Activated CD4-positive, CD25-positive, alpha-beta regulatory T cell treated with anti-CD3 and anti-CD28 coated beads, Interleukin-2, amount 50 U/mL, for 16 hours (primary cell): ENCODE measurements at places on chromosomes 11 and 22.

DNA sequence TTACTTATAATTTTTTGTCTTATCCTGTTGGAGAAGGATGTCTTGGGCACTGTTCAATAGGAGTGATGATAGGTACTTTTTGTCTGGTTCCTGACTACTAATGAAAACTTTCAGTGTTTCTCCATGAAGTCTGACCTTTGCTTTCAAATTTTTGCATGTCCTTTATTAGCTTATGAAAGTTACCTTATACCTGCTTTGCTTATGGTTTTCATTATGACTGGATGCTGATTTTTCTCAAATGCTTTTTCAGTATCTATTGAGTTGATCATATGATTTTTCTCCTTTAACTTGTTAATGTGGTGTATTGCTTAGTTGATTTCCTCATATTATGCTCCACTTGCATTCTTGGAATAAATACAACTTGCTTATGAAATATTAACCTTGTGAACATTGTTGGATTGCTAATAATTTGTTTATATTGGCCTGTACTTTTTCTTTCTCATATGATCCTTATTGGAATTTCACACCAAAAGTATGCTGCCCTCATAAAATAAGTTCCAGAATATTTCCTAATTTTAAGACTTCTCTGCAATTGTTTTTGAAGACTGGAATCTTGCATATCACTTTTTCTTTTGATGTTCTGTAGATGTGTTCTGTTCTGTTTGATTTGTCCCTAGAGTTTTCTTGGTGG lies 85.0 kb upstream of the SC5D start:
- DNase-seq = no peak

DNA sequence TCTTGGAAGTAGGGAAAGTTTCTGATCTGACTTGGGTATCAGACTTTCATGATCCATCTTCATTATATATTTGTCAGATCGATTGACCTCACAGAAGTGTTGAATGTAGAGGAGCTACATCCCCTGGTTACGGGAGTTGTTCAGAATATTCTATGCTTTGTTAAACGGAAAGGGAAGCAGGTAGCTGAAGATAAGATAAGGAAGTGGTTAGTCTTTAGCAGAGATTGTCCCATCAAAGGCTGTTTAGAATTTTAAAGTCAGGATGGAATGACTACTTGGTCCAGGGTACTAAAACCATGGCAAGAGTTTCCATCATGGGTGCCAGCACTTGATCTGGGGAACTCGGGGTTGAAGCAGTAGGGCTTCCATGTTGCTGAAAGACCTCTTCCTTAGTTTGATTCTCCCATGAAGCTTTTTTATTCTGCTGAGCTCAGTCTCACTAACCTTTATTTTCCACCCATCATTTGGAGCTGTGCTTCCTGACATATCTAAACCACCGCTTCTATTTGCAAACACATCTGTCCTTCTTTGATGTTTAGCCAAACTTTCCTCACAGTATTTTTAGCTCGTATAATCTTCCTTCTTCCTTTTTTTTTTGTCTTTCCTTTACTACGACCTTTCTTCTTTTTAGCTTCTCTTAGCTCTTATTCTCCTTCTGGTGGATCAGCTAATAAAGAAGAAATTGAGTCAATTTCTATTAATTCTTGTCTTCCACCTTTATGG lies 4.0 kb upstream of the C22orf31 start:
- no peak for DNase-seq

- DNase-seq = no peak
These were observed 85.5 kb downstream of the DGCR2 start for GRCh38 chr22:19036523-19037273.

GRCh38 chr11:95337972-95338429 lies 107.0 kb upstream of the SESN3 start:
- no peak for DNase-seq

- no peak for DNase-seq
These were observed 44.2 kb downstream of the CERK start for GRCh38 chr22:46693634-46694415.

GRCh38 chr11:65580031-65580692 lies 4.3 kb downstream of the EHBP1L1 start:
- DNase-seq = no peak

DNA sequence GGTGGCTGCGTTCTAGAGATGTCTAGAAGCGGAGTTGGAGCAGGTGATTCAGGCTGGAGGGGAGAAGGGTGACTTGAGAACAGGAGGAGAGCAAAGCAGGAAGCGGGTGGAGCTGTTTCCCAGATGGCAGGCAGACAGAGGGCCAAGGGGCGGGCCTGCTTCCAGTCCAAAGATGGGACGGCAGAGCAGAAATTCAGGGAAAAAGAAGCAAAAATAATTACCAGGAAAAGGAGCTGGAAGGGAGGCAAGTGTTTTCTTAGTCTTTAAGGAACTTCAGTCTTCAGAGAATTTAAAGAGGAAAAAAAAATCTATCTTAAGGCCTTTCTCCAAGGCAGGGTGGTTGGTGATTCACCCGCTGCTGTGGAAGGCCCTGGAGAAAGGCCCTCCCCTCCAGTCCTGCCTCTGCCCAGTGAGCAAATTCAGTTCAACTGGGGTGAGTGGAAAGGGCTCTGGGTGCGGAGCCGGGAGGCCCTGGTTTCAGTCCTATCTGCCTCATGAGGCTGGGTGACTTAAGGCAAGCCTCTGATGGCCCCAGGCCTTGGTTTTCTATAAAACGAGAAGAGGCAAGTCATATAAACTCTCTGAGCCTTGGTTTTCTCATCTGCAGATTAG lies 4.5 kb upstream of the CREB3L1 start:
- DNase-seq = no peak

GRCh38 chr11:45525393-45525792 lies 140.0 kb downstream of the CHST1 start:
- no peak for DNase-seq

- no peak for DNase-seq
These were observed 9.8 kb upstream of the TBX1 start for GRCh38 chr22:19750507-19751490.

DNA sequence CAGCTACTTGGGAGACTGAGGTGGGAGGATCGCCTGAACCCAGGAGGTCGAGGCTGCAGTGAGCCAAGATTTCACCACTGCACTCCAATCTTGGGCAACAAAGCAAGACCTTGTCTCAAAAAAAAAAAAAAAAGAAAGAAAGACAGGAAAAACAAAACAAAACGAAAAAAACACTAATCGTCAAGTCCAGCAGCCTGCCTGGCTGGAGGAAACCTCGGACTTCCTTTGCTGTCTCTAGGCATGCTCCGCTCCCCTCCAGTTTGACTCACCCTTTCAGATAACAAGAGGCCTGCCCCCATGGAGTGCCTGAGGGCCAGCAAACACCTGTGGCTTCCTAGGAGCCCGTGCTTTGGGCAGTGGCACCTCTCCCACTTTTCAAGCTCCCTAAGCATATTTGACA lies 28.8 kb upstream of the CHKA start:
- DNase-seq = no peak

DNA sequence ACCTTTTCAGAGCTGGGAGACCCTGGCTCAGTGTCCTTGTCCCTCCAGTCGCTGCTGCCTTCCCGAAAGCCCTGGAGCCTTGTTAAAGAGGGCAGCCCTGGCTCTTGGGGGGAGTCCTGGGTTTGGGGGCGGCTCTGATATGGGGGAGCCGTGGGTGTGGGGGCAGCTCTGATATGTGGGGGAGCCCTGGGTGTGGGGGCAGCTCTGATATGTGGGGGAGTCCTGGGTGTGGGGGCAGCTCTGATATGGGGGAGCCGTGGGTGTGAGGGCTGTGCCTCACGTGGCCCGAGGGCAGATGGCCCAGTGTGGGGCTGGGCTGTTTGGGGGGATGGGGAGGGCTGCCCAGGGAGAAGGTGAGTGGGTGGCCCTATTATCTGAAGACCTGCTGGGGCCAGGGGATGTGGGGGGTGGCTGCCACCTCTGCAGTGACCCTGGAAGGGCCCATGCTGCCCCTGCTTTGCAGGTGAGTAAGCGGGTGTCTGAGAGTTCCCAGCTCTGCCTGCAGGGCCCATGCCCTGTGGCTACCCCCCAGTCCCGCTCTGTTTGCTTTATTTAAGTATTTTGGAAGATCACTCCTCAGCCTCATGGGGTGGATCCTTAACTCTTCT lies 30.9 kb upstream of the GRAMD4 start:
- no peak for DNase-seq

DNA sequence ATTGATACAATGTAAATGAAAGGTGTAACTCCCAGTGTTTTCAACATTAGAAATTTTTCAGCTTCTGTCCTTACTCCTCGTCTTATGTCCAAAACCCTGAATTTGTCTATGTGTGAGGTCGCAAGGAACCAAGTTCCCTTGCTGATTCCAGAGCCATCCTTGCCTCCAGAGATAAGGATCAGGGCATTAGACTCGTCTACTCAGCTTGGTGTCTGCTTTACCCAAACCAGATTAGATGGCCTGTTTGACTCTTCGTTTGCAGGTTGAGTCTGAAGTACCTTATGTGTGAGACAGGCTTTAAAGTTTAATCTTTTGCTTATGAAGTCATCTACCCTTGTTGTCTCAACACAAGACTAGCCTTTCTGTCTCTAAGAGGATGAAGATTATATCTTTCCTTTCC lies 55.6 kb downstream of the SPECC1L start:
- DNase-seq = no peak

DNA sequence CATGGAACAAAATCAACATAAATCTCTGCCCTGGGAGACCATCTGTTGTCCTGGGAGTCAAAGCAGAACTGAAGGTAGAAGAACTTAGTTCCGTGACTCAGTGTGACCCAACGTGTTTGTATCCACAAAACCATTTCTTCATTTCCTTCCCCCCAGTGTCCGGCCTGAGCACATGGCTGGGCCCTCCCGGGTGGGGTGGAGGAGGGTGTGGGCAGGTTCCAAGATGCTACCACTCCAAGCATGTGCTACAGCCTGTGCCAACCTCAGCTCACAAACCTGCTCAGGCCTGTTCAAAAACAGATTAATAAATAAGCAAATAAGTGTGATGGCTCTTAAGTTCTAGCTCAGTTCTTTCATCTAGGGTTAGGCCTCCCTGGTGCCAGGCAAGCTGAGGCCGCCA lies 55.3 kb downstream of the SHANK2 start:
- no peak for DNase-seq

DNA sequence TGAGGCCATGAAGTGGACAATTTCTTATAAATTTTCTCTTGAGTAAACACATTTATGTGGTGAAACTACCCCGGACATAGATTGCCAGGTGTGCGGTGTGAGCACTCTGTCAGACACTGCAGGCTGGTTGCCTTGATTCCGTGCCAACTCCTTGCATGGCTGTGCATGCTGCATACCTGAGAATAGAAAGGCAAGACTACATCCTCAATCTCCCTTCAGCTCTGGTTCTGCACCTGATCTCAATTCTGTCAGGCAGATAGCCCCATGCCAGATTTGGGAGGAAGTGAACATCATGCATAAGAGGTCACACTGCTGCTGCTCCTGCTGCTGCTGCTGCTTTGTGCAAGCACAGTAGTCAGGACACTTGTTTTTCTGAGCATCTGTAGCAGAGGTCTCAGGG lies 42.5 kb upstream of the DEUP1 start:
- DNase-seq = no peak

DNA sequence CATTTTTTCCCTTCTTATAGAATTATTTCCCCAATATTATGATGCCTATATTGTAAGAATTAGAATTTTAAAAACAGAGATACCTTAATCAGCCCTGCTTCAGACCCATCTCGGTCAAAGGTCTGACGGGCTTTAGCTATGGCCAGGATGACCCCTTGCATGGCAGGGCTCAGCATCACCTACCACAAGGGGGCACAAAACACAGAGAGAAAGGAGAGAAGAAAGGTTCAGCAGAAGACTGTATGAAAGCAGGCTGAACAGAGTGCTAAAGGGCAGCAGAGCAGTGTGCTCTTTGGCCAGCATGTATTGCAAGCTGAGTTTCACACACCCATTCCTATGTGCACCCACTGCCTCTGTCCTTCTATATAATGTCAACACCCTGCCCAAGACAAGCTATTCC lies 26.8 kb downstream of the CLDN25 start:
- no peak for DNase-seq

DNA sequence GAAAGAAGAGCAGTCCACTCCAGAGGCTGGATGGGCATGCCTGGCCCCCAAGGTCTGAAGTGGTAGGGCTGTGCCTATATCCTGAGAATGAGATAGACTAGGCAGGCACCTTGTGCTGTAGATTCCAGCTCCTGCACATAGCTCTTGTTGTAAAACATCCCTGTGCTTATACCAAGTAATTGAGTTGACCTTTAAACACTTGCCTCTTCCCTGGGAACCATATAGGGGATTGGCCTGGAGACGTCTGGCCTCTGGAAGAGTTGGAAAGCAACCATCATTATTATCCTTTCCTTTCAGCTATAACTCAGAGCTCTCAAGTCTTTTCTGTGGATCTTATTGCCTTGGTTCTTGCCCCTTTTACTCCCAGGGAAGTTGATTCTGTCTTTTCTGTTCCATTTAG lies 15.1 kb downstream of the LIMK2 start:
- no peak for DNase-seq

- no peak for DNase-seq
These were observed 37.6 kb upstream of the TMEM135 start for GRCh38 chr11:86999859-87000753.

DNA sequence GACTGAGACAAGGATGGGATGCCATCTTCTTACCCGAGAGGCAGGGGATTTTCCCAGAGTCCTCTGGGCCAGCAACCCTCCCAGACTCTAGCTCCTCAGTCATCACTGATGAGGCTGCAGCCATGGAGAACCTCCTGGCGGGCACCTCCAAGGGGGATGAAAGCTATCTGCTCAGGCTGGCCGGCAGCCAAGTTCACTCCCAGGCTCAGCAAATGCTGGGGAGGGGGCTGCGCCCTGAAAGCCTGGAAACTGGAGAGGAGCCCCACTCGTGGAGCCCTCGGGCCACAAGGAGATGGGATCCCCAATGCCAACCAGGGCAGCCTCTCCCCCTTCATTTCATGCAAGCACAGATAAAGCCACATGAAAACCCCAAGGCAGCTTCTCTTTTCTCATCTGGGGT lies 75.0 kb downstream of the CACNA1I start:
- DNase-seq = no peak

- no peak for DNase-seq
These were observed 32.1 kb upstream of the TENM4 start for GRCh38 chr11:79472819-79473529.

DNA sequence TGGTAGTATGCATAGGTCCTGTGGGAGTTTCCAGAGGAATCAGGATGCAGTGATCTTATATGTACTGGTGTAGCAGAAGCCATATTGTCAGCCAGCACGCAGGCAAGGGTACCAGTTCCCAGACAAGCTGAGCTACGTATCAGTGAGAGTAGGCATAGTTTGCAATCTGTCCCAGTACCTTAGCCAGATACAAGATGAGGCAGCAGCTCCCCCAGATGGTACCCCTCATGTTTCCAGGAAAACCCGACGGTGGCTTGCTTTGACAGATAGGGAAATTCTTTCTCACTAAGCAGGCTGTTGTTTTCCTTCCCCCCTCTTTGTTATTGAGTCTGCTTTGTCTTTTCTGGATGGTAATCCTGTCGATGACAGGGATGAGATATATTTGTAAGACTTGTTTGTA lies 109.7 kb upstream of the RRM1 start:
- no peak for DNase-seq

- no peak for DNase-seq
These were observed 72.1 kb upstream of the ARFGAP3 start for GRCh38 chr22:42928969-42929837.
